Coronary artery (tissue), 2 donors: ENCODE measurements at places on chromosomes 7 and 10.

GRCh38 chr7:151252561-151252835 is 4.0 kb upstream of the SMARCD3 start:
- DNase-seq, result no peak

DNA sequence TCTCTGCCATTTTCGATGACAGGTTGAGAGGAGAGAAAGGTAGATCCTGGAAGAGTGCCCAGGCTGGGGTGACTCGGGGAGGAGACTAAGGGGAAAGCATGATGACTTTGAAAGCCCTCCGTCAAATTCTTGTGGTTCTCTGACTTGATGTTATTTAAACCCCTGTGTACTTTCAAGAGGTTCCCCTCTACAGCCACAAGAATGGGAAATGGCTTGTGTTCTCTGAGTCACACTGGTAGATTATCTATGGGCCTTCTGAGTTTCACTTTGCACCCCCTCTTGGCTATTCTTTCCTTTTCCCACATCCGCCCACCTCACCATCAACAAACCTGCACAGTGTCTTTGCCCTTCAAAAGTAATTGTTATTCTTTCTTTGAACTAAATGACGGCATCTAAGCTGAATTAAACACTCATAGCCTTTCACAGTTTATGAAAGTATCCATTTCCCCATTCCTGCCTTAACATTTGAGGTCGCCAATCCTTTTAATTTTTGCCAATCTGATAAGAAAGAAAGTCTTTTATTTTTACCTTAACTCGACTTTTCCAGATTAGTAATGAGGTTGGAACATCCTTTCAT is 24.1 kb downstream of the PRF1 start:
- no peak for DNase-seq

DNA sequence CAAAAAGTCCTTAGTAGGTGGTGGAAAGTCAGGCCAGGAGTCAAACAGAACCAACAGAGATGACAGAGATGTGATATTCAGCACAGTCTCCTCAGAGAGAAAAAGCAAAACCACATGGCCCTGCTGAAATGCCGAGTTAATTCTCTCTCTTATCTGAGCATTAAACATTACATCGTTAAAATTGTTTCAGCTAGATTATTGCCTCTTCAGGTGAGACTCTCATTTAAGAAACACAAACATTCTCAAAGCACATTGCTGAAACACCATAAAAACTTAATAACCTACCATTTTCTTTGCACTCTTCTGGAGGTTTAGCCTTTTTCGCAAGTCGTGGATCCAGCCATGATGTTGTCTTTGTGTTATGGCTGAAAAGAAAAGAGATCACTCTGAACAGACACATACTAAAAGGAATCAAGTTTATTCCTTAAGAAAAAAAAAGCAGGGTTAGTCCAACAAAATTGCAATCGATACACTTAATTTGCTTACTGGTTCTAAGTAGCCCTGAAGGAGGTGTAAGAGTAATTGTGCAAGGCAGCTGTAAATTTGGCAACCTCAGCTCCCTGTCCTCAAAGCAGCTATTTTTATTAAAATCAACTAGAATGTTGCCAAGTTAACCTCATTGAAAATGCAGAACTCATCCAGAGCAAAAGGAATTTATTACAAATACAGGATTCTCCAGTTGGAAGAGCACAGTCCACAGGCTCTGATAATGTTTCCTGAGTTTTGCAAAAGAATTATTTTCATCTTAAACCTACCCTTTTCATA is 691.1 kb downstream of the PHTF2 start:
- DNase-seq, result no peak

GRCh38 chr7:35747611-35748010 is 52.7 kb upstream of the HERPUD2 start:
- no peak for DNase-seq

- DNase-seq, result no peak
These were observed 98.0 kb downstream of the KAT6B start for GRCh38 chr10:74924251-74924963.

DNA sequence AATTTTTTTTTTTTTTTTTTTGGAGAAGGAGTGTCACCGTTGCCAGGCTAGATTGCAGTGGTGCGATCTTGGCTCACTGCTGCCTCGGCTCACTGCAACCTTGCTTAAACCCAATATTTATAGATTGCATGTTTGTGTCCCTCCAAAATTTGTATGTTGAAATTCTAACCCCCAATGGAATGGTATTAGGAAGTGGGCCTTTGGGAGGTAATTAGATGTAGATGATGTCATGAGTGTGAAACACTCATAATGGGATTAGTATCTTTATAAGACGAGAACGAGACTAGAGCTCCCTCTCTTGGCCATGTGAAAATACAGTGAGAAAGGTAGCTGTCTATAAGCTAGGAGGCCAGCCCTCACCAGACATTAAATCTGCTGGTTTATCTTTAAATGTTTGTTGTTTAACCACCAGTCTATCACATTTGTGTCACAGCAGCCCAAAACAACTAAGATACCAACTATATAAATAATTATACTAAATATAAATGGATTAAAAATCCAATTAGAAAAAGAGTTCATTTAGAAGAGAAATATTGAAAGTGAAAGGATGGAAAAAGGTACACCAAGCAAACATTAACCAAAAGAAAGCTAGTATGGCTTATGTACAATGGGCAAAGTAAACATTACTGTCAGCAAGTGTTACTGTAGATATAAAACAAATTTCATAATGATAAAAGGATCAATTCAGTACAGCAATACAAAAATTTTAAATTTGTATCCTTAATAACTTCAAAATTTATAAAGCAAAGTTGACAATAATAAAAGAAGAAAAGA is 9.3 kb downstream of the TCAF1 start:
- no peak for DNase-seq

GRCh38 chr10:113225364-113225763 is 275.3 kb downstream of the TCF7L2 start:
- DNase-seq, result no peak

GRCh38 chr10:2839081-2839725 is 228.1 kb upstream of the PFKP start:
- no peak for DNase-seq

GRCh38 chr10:92695679-92696605 is 6.2 kb downstream of the HHEX start:
- DNase-seq, result no peak

GRCh38 chr10:18554479-18554878 is 96.9 kb downstream of the NSUN6 start:
- DNase-seq, result no peak

DNA sequence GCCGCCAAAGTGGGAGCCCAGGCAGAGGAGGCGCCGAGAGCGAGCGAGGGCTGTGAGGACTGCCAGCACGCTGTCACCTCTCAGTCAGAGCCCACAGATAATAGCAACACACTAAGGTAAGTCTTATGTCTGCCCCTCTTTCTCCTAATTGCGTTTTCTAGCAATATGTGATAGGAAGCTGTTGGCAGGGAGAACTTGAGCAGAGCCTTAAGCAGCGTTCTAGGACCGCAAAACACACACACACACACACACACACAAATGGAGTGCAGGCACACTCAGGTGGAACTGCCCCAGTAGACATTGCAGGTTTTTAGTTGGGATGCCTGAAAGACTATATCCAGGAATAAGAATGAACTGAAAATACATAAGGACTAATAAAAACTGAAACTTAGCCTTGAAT is 1188.5 kb downstream of the NXPH1 start:
- no peak for DNase-seq

- DNase-seq, result peak; percentile 41
These were observed 31.3 kb upstream of the CXCL12 start for GRCh38 chr10:44416021-44416771.

- no peak for DNase-seq
These were observed 951 bp downstream of the ELOVL3 start for GRCh38 chr10:102227050-102227449.

DNA sequence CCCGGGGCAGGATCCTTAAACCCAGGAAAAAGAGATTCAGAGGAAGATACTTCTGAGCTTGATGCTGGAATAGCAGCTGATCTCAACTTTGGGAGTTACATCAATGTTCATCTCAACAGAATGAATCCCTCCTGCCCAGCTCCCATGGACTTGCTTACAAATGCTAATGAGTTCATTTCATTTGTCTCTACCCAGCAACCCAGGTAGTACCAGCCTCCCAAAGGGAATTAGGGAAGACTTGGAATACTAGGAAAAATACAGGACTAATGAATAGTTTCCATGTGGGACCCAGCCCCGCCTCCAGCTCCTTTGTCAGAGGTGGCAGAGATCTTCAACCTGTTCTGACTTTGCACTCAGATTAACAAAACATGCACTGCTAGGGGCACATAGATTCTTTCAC is 22.1 kb upstream of the TCF7L2 start:
- no peak for DNase-seq

DNA sequence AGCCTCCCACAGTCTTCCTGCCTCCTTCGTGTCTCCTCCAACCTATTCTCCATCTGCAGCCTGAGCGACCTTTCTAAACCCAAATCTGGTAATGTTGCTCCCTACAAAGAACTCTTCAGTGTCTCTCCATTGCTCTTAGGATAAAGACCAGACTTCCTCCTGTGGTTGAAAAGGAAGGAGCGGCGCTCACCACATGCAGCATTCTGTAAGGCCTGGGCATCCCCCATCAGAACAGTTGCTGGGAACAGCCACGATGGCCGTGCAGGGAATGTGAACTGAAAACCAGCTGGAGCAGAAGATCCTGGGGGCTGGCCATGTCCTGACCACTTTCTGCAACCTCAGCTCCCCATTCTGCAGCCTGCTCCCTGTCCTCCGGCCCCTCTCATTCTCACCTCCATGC is 237.8 kb upstream of the ZMIZ1 start:
- no peak for DNase-seq

DNA sequence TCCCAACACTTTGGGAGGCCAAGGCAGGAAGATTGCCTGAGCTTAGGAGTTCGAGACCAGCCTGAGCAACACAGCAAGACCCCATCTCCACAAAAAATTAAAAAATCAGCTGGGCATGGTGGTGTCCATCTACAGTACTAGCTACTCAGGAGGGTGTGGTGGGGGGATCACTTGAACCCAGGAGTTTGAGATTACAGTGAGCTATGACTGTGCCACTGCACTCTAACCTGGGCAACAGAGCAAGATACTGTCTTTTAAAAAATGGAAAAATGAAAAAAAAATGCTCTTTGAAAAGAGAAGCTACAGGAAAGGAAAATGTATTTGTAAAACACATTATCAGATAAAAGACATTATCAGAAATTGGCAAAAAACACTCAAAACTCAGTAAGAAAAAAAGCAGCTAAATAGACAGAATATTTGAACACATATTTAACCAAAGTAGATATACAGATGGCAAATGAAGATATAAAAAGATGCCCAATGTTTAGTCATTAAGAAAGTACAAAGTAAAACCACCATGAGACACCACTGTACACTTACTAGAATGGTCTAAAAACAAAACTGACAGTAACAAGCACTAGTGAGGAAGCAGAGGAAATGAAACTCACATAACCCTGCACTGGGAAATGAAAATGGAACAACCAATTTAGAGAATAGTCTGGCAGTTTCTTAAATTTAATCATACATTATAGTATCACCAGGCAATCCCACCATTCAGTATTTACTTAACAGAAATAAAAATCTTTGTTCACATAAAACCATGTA is 40.5 kb downstream of the NRBF2 start:
- no peak for DNase-seq

DNA sequence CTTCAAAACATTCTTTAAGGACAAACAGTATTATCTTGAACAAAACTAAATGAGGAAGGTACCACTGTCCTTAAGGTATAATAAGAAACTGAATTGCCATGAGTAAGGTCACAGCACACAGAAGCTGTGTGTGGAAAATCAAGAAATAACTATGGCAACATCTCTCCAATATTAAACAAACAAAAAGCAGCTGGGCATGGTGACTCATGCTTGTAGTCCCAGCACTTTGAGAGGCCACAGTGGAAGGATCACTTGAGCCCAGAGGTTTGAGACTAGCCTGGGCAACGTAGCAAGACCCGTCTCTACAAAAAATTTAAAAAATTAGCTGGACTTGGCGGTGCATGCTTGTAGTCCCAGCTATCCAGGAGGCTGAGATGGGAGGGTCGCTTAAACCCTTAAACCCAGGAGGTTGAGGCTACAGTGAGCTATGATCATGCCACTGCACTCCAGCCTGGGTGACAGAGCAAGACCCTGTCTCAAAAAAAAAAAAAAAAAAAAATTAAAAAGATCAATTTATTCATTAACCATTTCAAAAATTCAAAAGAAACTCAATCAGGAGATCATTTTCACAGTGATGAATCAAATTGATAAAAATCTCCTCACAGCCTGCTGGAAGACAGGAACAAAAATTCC is 195.4 kb downstream of the SKIDA1 start:
- DNase-seq, result no peak

- DNase-seq, result peak; percentile 91
These were observed 1.8 kb downstream of the LRRC17 start for GRCh38 chr7:102914585-102914984.

DNA sequence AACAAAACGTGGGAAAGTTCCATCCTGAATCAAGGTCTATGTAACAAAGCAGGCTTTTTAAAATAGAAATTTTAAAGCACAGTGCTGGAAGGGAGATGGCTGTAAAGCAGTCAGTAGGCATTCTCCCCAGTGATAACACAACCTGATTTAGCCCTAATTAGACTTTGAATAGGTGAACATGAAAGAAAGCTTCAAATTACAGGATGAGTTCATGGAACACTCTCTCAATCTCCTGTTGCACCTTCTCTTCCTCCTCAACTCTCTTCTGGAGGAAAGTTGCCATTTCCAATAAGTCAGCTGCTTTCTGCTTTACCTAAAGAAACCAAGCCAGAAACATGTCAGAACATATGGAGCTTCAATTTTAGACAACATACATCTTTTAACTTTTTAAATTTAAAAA is 20.1 kb downstream of the SFR1 start:
- no peak for DNase-seq

DNA sequence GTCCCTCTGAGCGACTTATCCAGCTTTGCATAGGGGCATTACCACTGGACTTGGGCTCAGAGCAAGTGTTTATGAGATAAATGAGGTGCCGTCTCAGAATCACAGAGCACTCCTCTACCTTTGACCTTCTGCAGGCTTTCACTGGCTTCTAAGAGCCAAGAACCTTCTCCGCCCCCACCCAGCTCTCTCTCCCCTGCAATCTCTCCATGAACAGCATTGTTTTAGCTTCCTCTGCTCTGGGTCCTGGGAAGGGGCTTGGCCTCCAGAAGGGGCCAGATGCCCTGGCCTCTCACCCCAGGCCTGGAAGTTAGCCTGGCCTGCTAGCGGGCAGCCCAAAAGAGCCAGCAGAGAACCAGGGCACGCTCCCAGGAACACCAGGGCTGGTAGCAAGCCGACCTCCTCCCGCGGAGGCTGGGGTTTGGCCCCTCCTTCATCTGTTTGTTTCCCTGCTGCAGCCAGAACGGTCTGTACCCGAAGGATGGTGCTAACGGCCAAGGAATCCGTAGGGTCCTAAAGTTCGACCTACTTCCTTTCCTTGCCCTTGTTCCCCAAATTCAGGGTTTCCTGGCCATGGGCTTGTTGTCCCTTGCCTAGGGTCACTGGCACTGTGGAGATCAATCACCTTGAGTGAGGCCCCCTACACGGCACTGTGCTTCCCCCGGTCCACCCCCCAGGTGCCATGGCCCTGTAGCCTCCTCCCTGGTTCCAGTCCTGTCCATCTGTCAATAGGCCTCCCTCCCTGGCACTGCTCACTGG is 18.7 kb upstream of the DDIT4 start:
- peak; percentile 97 for DNase-seq
